ENCODE measurements at places on chromosomes 6 and 20. TPM values are rescaled to one million over a fixed set of nuclear protein-coding genes. Genes with fewer than 3 reads are reported as not detected.

The CHD6 gene
- total RNA-seq, result 52.6 TPM

The MCHR2 gene
- 4.1 TPM for total RNA-seq

The MICA gene
- 0.31 TPM for total RNA-seq

- DNase-seq, result no peak
These were observed 66.4 kb downstream of the UTRN start for GRCh38 chr6:144351379-144352127.

DNA sequence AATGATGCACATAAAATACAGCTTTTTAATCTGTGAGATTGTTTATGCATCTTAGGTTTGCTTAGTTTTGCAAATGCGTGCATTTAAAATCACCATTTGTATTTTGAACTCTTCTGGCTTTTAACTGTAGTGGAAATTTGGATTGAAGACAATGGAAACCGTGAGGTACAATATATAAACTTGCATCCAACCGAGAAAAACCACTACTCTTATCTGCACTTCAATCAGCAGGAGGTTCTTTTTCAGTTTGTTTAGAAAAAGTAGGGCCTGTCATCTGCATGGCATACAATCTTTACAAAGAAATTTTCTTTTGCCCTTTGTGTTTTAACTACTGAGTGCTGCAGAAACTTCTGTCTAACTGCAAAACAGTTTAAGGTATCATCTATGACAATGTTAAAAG, 132.8 kb downstream of the LAMA2 start:
- no peak for DNase-seq

DNA sequence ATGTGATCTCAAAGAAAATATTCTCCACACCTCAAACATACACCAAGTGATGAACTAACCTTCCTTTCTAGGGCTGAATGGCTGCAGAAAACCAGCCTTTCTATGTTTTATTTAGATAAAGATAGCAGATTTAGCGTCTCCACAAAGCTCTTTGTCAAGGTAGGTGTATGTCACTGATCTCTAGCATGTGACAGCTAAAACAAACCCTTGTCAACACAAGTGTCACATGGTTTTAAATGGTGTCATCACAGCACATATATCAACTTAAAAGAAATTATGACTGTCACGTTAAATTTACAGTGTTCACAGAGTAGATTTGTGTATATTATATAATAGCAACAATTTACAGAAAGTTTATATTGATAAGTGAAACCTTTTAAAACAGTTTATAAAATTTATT, 58.3 kb downstream of the TENT5A start:
- no peak for DNase-seq

- DNase-seq, result no peak
These were observed 162.6 kb downstream of the COL19A1 start for GRCh38 chr6:70028926-70029325.

- DNase-seq, result no peak
These were observed 3.4 kb downstream of the TSPO2 start for GRCh38 chr6:41045664-41046063.

Measured in occipital lobe (tissue), 3 donors.